ENCODE measurements at places on chromosomes 2 and 18.

GRCh38 chr2:238256594-238257104 lies 16.8 kb upstream of the HES6 start:
- peak; percentile 72 for DNase-seq

GRCh38 chr2:80168801-80169200 lies 135.8 kb downstream of the LRRTM1 start:
- no peak for DNase-seq

- peak; percentile 88 for DNase-seq
These were observed 40.1 kb downstream of the ODC1 start for GRCh38 chr2:10407841-10408648.

GRCh38 chr2:127626175-127626574 lies 19.8 kb upstream of the GPR17 start:
- DNase-seq: no peak

GRCh38 chr2:23687214-23687613 lies 239.7 kb downstream of the ATAD2B start:
- no peak for DNase-seq

- DNase-seq: no peak
These were observed 216.0 kb downstream of the ACKR3 start for GRCh38 chr2:236785611-236786057.

DNA sequence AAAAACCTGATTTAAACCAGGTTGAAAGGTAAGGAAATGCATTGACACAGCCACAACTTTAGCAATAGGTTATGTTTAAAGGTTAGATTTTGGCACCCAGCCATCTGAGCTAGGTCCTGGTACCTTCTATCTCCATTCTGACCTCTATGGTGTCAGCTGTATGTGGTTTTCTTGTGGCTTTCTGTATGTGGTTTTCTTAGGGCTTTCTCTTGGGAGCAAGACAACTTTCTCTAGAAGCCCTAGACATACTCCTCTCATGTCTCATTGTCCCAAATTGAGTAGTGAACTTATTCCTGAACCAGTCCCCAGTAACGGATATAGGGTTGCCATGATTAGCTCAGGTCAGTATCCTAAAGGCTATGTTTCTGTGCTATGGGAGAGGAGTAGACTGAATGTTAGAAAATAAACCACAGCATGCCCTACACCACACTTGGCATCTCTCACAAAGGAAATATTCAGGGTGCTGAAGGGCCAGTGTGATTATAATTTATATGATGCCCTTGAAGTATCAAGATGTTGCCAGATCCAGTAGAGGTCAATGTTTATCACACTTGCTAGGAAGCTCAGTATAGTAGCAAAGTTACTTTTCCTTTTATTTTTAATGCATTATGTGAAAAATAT lies 176.1 kb downstream of the CAPN13 start:
- no peak for DNase-seq

GRCh38 chr18:49944663-49945062 lies 131.3 kb upstream of the ACAA2 start:
- no peak for DNase-seq

- no peak for DNase-seq
These were observed 10.2 kb downstream of the RALB start for GRCh38 chr2:120262761-120263428.

- no peak for DNase-seq
These were observed 15.8 kb upstream of the VWC2L start for GRCh38 chr2:214395040-214395439.

- no peak for DNase-seq
These were observed 498.9 kb upstream of the NETO1 start for GRCh38 chr18:73366713-73367112.

DNA sequence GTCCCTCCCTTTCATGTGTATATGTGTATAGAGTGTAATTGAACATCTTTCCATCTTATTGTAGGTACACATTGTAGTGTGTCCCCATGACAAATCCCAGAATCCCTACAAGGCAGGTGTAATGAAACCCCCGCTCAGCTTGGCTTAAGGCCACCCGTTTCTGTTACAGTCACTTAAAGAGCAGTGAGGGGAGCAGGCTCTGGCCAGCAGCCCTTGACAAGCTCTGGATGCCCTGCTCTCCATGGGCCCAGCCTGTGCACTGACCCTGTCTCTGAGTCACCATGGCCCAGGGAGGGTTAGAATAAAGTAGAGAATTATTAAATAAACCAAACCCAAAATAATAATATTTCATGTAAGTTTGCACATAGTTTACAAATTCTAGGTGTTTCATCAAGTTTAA lies 17.2 kb upstream of the MAL start:
- no peak for DNase-seq

GRCh38 chr2:128326346-128326745 lies 7.7 kb upstream of the HS6ST1 start:
- no peak for DNase-seq

DNA sequence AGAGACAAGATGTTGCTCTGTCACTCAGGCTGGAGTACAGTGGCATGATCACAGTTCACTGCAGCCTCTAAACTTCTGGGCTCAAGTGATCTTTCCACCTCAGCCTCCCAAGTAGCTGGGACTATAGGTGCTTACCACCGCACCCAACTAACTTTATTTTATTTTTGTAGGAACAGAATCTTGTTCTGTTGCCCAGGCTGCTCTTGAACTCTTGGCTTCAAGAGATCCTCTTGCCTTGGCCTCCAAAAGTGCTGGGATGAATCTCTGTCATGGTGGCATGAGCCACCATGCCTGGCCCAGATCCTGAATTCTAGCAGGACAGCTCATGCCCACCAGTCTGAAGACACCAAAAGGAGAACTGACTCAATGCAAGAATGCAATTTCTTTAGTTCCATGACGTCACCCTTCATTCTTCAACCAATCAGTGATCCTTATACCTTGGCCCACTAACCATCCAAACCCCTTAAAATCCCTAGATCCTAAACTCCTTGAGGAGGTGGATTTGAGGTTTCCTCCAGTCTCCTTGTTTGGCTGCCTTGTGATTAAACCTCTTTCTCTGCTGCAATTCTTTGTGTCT lies 25.6 kb upstream of the CXXC1 start:
- no peak for DNase-seq

DNA sequence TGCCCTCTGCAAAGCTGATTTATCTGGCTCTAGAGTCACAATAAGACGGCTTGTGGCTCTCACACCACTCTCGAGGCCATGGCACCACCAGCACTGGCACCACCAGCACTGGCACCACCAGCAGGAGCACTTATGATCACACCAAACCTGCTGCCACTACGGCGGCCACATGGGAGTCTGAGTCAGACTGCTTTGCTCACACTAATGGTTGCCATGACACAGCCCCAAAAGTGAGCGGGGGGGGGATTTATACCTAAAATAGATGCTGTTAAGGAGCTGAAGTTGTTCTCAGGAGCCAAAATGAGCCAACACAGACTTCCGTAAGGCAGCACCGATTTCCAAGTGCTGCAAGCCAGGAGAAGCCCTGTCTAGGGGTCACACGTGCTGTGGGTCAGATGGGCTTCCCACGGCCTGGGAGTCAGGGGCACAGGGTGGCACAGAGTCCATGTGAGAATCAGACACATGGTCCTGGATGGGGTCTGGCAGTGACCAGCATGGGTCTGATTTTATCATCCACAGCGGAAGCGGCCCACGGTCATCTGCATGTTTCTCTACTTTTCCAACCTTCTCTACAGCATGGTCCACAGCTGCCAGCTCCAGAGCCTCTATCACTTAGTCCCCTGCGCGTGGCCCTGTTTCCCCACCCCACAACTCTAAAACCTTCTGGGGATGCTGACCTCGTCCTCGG lies 16.7 kb downstream of the DNMT3A start:
- DNase-seq: no peak

- DNase-seq: no peak
These were observed 82.7 kb upstream of the CD302 start for GRCh38 chr2:159880729-159881128.

- no peak for DNase-seq
These were observed 367.4 kb downstream of the FBXO15 start for GRCh38 chr18:73780218-73780617.

DNA sequence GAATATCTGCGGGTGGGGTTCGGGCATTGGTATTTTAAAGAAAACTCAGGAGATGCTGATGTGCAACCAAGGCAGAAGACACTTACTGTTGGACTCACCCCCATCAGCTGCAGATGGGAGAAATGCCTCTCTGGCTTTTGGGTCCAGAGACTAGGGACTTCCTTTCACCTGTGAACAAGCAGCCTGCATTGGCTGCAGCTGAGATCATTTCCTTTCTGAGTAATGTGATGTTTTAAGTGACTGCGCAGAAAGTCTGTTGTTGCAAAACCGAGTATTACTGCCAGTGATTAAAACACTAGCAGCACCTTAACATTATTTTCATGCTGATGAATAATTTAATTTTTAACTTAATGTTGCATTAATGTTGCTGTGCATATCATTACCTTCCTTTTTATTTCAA lies 143.0 kb downstream of the TSN start:
- DNase-seq: no peak

GRCh38 chr2:71550801-71551630 lies 97.7 kb downstream of the DYSF start:
- DNase-seq: no peak

DNA sequence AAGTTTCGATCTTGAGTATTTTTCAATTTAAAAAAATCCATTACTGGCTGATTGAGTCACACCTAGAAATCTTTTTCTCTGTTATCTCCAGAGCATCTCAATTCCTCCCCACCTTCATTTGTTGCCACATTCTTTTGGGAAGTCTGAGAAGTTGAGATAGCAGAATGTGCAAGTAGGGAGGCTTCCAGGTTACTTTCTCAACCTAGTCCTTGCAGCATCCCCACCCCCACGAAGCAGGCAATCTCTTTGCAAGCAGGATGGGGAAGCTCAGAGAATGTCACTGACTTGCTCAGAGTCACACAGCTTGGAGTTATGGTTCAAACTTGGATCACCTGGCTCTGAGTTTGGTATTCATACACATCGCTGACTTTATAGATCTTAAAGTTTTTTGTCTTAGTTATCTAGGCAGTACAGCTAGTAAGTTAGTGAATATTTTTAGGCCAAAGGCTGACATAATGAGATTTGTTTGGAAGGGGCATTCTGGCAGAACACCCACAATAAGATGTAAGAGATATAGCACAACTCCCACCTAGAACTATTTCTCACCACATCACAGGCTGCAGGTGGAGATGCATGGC lies 25.9 kb upstream of the LCLAT1 start:
- DNase-seq: no peak

- DNase-seq: no peak
These were observed 169.2 kb upstream of the CCDC68 start for GRCh38 chr18:55128437-55128836.

DNA sequence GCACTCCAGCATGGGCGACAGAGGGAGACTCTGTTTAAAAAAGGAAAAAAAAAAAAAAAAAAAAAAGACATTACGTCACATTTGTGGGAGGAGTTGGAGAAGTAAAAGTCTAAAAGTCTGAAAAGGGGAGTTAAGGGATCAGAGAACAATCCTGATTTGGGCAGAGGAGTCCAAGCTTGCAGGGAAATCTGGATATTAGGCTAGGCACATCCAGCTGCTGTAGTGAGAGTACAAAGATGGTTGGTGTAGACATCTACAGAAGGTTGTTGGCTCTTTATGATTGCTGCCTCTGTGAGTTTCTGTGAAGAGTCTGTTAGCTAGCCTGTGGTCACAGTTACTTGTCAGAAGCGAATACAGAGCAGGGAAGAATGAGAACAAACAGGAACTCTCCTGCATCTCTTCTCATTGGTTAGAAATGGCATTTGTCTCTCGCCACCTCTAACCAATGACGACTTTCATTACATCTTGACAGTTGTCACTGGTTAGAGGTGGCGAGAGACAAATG lies 3.3 kb upstream of the OSBPL6 start:
- DNase-seq: no peak

GRCh38 chr2:53969285-53969967 lies 1.4 kb downstream of the PSME4 start:
- peak; percentile 58 for DNase-seq

GRCh38 chr2:152513681-152514080 lies 178.7 kb downstream of the FMNL2 start:
- no peak for DNase-seq

GRCh38 chr18:27428716-27429475 lies 243.8 kb upstream of the CHST9 start:
- DNase-seq: no peak

DNA sequence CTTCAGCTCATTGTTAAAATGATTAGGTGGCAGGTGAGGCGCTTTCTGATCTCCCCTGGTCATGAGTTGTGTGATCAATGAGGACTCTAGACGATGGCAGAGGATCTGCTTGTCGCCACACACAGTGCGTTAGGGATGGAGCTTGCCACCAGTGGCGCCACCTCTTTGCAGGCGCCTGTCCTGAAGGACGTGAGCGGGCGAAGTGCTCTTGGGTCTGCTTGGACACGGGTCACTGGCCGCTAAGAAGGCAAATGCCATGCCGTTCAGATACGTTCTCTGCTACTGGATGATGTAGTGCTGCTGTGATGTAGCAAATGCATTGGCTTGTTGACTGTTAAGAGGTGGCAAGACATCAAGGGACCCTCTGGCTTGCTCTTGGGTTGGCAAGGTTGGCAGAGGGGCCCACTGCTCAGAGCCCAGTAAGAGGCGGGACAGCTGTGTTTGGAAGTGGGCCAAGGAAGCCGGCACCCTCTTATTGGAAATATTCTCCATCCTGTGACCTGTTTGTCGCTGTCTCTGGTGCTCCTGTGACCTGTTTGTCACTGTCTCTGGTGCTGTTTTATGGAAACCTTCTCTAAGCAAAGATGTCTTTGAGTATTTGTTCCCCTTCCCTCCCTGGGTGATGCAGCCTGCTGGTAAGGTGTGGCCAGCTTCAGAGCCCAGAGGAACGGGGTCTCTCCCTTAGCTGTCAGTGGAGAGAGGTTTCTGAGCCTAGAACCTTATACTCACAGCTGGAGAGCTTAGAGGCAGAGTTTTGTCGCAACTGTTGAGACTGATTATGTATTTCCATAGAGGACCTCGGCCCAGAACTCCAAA lies 14.6 kb downstream of the LDLRAD4 start:
- DNase-seq: no peak

GRCh38 chr2:2834516-2835254 lies 503.6 kb upstream of the MYT1L start:
- no peak for DNase-seq

DNA sequence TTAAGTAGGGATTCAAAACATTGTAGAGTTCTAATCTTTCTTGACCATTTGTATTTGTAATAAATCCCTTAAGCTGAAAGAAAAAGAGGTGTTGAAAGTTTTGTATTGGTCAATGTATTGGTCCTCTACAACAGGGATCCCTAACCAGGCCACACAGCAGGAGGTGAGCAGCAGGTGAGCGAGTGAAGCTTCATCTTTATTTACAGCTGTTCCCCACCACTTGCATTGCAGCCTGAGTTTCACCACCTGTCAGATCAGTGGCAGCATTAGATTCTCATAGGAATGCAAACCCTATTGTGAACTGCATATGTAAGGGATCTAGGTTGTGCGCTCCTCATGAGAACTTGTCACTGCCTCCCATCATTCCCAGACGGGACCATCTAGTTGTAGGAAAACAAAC lies 715.7 kb upstream of the NXPH2 start:
- DNase-seq: no peak

- no peak for DNase-seq
These were observed 781 bp downstream of the FARP2 start for GRCh38 chr2:241356871-241357260.
